ENCODE measurements at places on chromosomes 11 and 22.

GRCh38 chr11:10478574-10479550 lies 23.8 kb downstream of the AMPD3 start:
- no peak for DNase-seq

DNA sequence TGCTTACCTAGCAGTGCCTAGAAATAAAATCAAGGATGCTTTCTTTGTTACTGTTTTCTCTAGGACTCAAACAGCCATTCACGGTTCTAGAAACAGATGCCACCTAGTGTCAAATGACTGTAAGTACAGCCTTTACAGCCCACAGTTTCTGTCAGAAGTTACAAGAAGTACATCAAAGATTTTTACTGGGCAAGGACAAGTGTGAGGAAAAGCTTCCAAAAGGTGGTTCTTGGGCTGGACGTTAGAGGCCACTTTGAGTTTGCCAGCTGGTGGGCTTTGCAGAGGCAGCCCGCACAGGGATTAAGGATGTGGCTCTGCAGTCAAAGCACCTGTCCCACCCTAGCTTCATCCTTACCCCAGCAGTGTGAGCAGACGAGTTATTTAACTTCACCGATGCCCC lies 6.9 kb downstream of the KMT5B start:
- peak; percentile 26 for DNase-seq

GRCh38 chr11:131868629-131869507 lies 498.5 kb downstream of the NTM start:
- DNase-seq: no peak

DNA sequence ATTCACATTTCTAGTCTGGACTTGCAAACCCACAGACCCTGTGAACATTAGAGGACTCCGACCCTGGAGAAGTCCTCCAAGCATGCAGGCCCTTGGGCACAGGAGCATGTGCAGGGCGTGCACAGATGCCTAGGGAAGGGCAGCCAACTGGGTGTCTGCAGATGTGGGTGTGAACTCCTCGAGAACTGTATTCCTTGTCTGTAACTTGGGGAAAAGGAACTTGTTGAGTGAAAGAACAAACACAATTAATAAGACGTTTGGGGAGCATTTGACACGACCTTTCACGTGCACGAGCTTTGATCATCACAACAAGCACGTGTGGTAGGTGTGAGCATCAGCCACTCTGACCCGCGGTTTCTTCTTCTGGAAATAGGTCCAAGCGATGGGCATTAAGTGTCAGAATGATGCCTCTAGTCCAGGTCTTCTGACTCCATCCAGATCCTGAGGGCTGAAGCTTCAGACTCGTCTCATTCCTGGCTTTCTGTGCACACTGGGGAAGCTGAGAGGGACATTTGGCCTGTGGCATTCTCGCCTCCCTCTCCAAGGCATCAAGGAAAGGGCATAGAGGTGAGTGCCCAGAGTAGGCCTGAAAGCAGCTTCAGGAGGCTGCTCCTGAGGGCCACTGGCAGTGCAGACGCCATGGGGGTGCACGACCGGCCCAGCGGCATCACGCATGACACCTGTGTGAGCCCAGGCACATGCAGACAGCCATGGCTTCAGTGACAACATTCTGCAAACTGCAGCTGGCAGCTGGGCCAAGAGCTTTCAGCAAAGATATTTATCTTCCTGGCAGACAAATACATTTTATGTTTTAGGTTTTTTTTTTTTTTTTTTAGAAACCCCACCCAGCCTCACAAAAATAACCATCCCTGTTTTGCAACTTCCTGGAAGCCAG lies 32.5 kb downstream of the ALX4 start:
- DNase-seq: no peak

DNA sequence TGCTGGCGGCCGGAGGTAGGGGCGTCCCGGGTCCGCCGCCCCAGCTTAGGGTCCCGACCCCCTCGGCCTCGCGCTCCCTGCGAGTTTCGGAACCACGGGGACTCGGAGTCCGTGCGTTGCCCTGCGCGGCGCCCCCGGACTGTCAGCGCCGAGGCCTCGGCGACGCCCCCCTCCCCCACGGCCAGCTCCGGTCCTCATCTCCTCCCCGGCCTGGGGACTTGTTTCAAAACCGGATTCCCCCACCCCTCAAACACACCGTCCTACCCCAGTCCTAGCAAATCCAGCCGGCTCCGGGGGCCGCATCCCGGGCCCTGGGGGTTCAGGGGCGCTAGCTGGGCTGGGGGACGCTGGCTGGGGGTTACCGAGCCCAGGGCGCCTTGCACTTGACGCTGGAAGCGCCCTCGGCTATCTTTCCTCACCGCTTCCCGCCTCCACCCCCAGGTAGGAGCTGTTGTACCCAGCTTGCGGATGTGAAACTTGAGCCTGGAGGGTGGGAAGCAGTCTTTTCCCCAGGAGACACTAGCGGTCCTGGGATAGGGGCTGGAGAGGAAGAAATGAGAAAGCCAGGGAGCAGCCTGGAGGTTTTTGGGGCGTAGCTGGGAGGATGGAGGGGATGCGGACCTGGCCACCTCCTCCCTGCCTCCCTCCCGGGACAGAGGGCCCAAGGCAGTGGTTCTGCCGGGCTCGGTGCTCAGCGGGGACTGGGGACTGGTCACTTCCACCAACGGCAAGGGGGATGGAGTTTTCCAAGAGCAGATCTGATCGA lies 550 bp downstream of the FBLN1 start:
- no peak for DNase-seq

DNA sequence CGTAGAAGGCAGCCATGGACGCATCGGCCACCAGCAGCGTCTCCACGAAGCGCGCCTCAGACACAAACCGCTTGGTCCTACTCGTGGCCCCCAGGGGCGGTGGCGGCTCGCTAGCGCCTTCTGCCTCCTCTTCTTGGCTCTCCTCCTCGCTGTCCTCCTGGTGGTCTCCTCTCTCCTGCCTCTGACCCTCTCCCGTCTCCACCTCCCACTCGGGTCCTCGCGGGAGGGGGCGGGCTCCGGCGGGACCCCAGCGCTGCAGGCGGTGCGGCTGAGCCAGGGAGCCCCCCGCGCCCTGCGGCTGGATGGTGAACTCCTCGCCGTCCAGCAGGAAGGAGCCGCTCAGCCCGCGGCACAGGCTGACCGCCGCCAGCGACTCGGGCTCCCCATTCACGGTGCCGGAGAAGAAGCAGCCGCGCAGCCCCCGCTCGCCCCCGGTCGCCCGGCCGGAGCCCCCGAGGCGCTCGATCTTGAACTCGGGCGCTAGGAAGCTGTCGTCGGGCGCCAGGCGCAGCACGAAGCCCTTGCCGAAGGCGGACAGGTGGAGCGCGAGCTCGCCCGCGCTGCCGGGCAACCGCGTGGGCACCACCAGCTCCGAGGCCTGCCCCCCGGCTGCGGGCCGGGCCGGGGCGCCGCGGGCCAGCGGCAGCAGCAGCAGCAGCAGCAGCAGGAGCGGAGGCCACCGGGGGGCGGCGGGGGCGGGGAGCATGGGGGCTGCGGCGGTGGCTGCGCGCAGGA lies 661 bp downstream of the ADAMTS8 start:
- DNase-seq: no peak

DNA sequence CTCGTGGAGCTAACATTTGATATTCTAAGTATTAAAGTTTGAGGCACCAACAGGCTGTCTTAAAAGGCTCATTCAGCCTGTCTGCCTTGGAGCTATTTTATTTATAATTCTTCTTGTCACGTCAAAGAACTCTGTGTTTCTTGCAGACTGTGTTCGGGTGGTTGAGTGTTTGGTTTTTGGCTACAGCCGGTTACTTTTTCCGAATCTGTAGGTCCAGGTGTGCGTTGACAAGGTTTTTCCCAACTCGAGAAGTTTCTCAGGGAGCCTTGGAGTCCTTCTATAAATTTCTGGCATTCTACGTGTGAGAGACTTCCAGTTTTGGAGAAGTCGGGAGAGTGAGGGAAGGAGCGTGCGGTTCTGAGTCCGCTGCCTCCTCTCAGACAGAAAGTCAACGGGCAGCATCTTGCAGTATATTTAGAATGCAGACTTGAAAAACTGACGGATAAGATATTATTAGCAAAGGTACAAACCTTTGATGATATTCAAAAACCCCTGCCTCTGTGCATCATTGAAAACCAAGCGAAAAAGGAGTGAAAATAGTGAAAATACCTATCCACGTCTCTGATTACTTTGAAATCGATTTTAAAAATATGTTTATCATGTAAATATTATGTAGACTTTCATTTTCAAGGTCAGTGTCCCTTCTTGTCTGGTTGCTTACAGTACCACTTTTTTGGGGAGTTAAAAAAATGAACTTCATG lies 85.2 kb upstream of the PPARA start:
- no peak for DNase-seq

GRCh38 chr11:28476049-28476448 lies 367.9 kb downstream of the METTL15 start:
- no peak for DNase-seq

GRCh38 chr11:83721263-83721662 lies 435.1 kb upstream of the CCDC90B start:
- no peak for DNase-seq

- DNase-seq: no peak
Observed at GRCh38 chr11:65225279-65226102, 36.3 kb upstream of the POLA2 start.

DNA sequence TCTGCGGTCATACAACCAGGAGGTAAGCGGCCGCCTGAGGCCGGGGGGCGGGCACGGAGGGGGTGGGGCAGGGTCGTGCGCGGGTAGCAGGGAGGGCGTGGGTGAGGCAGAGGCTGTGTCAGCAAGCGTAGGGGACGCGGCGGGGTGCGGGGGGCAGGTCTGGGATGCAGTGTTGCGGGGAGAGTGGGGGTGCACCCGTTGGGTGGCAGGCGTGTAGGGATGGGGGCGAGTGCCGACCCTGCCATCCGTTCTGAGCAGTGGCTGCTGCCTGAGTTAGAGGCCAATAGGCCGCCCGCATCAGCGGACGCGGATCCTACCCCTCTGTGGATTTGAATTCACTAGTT lies 1.4 kb downstream of the RIC8A start:
- no peak for DNase-seq

DNA sequence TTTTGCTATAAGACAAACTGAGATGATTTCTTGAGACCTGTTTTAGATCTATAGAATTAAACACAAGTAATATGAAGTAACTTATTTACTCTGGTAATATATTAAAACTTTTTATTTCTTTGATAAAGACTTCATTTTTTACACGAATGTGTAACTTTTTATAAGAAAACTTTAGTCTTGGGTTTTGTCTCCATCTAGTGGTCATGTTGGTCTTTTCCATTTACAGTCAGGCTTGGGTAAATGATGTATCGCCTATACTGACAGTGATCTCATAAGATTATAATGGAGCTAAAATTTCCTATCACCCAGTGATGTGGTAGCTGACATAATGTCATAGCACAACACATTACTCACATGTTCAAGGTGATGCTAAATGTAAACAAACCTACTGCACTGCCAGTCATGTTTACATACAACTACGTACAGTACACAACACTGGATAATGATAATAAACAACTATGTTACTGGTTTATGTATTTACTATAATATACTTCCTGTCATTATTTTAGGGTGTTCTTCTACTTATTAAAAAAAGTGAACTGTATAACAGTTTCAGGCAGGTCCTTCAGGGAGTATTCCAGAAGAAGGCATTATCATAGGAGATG lies 7.5 kb upstream of the C11orf97 start:
- peak; percentile 39 for DNase-seq

- no peak for DNase-seq
Observed at GRCh38 chr22:35552196-35552842, 11.7 kb downstream of the RASD2 start.

GRCh38 chr11:4496557-4497248 lies 14.3 kb downstream of the OR52K1 start:
- no peak for DNase-seq

DNA sequence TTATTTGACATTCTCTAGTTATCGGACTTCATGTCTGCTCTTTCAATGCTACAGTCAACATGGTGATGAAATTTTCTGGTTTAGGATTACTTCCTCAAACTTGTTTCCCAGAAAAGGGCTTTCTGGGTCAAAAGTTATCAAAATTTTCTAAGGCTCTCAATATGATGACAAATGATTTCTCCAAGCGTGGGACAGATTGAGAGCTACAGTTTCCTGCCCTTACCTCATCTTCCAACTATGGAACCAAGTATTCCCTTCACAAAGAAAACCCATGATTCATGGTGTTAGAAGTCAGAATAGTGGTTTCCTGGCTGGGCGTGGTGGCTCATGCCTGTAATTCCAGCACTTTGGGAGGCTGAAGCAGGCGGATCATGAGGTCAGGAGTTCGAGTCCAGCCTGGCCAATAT lies 17.8 kb downstream of the MYO18B start:
- no peak for DNase-seq

GRCh38 chr11:79117488-79117887 lies 323.3 kb downstream of the TENM4 start:
- no peak for DNase-seq

- DNase-seq: no peak
Observed at GRCh38 chr22:32335471-32335870, 22.2 kb upstream of the RFPL3 start.

DNA sequence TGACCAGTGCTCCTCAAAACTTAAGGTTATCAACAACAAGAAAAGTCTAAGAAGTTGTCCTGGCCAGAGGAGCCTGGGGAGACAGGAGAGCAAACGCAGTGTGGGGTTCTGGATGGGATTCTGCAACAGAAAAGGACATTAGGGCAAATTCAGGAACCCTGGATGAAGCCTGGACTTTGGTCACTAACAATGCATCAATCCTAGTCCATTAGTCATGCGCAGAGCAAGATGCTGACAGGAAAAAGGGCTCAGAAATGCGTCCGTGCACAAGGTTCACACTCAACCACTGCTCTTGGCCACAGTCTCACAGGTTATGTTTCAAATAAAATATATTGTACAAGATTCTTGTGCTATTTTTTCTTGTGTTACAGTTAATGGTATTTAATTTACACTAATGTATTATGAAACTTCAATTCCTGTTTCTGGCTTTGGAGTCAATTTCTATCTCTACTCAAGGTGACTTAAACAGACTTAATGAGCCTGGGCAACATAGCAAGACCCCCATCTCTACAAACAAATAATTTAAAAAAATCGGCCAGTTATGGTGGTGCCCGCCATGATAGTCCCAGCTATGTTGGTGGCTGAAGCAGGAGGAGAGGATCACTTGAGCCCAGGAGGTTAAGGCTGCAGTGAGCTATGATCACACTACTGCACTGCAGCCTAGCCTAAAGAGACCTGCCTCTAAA lies 13.6 kb downstream of the GNB1L start:
- no peak for DNase-seq
